ENCODE measurements at places on chromosomes 1 and 21.
A peak's percentile ranks its signal among the peaks of the same experiment; 100 is the strongest.

DNA sequence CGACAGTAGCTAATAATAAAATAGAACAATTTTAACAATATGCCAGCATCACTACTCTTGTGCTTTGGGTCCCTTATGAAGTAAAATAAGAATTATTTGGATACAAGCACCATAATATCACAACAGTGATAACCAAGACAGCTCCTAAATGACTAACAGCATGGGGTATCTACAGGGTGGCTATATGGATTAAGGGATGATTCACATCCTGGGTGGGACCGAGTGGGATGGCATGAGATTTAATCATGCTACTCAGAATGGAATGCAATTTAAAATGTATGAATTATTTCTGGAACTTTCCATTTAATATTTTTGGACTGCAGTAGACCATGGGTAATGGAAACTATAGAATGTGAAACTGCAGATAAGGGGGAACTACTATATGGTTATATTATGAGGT is 28.1 kb upstream of the B3GALNT2 start:
- DNase-seq = no peak

DNA sequence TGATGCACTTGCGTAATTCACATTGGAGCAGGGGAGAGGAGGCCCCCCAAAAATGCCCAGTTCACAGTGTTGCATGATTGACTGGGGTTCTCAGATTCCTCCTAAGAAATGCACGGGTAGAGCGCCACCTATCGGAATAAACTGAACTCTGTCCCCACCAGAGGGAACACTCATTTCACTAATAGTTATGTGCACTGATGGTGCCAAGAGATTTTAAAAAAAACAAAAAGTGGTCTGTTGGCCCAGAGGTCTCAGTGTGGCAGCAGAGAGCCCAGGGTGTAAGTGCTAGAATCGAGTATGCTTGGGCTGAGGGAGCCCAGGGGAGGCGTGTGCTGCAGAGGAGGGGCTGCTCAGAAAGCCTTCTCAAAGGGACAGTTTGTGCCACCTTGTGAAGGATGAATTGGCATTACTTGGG is 6.9 kb downstream of the PINK1 start:
- DNase-seq = peak; percentile 21

DNA sequence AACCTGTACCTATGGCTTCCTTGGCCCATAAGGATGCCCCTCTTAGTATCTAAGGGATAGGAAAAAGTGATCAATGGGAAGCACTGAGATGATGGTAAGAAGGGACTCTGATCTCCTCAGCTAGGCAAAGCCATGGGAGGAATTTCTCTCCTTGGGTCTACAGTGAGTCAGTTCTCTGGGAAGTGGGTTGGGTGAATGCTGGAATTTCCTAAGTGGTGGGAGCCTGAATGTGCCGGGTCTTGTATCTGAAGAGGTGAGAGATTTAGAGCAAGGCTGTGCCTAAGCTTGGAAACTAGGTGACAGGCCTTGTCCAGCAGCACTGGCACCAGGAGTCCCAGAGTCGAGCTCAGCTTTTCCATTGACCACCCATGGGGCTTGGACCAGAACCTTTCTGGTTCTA is 96.3 kb upstream of the SLC2A1 start:
- no peak for DNase-seq

GRCh38 chr1:221937155-221937953 is 195.5 kb upstream of the DUSP10 start:
- DNase-seq = no peak

- DNase-seq = no peak
These were observed 20.4 kb downstream of the C21orf91 start for GRCh38 chr21:17798796-17799195.

DNA sequence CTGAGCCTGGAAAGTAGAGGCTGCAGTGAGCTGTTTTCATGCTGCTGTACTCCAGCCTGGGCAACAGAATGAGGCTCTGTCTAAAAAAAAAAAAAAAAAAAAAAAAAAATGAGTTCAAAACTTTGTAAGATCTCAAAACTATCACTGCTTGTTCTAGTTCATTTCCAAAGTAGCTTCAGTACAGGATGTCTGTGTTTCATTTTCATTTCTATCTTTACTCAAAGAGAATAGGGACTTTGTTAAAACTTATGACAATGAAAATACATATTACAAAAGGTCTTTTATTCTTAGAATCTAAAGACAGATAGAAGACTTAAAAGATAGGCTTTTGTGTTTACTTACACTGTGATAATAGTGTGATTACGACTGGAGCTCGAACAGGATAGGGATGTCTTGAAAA is 709.7 kb downstream of the ADGRL2 start:
- no peak for DNase-seq

GRCh38 chr1:46041974-46042373 is 90.5 kb downstream of the PIK3R3 start:
- no peak for DNase-seq

GRCh38 chr1:73042403-73042802 is 760.1 kb upstream of the NEGR1 start:
- no peak for DNase-seq

GRCh38 chr21:32043458-32043857 is 170.6 kb downstream of the HUNK start:
- no peak for DNase-seq

DNA sequence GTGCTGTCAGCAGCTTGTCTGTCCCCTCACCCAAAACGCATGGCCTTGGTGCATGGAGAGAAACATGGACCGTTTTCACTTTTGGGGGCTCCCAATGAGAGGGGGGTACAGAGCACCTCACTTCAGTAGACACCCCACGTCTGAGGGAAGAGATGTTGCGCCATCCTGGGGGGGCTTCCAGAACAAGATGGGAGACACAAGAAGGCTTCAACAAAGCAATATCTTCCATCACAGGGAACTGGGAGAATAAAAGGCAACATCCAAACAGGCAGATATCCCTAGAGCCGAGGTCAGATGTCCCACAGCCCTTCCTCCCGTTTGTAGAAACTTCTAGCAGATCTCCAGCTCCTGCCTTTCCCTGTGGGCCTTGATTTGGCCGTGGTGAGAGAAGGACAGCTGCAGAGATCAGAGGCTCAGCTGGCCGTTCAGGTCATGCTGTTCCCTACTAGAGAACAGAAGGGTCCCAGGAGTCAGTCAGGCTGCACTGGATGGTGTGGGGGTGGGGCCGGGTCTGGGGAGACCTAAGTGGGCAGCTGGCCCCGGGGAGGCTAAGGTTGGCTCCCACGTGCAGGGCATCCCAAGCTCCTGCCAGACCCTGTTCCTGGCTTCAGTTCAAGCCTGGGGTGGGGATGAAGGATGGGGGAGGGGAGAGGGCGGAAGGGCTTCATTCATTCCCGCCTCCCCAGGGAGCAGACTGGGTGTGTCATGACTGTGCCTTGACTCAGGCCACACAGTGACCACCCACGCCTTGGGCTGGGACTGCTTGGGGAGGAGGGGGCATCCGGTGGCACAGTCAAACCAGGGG is 4.4 kb downstream of the PLOD1 start:
- DNase-seq = no peak

DNA sequence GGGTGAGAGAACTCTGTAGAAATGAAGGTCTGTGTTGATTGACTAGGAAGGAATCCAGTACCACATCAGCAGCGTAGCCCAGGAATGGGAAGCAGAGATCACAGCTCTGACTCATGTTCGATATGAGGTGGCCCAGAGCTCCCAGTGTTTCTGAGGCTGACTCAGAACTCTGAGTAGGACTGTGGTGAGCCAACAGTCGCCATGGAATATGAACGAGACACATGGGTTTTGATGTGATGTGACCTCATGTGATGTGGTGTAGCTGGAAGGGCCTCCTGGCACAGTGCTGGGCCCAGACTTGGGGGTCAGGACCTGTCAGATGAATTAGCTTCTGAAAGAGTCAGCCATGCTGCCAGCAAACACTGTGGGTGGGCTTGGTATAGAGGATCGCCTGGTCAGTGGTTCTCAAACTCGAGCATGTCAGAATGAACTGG is 237.0 kb downstream of the MRPL39 start:
- DNase-seq = no peak

- no peak for DNase-seq
These were observed 205.0 kb downstream of the TOMM20 start for GRCh38 chr1:234923626-234924025.

DNA sequence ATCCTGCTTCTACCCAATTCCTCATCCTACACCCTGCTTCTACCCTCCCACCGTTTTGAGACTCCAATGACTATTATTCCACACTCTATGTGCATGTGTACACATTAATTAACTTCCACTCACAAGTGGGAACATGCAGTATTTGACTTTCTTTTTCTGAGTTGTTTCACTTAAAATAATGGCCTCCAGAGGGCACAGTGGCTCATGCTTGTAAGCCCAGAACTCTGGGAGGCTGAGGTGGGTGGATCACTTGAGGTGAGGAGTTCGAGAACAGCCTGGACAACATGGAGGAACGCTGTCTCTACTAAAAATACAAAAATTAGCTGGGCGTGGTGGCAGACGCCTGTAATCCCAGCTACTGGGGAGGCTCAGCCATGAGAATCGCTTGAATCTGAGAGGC is 464.8 kb downstream of the PTBP2 start:
- no peak for DNase-seq

DNA sequence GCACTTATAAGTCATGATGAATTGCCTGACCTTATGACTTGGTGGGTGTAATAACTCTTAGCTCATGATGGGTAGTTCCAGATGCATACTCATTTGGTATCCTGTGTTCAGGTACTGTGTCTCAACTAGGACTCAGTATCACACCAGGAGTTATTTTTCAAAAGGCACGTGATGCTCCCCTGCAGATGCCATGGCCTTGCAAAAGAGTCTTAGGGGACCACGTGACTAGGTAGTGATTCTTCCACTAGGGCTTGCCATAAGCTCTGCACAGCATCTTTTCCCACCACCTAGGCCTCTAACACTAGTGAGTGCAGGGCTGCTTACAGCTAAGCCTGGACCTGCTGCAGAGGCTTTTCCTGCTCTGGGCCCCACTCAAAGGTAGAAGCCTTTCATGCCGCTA is 3.9 kb upstream of the FCAMR start:
- DNase-seq = no peak

DNA sequence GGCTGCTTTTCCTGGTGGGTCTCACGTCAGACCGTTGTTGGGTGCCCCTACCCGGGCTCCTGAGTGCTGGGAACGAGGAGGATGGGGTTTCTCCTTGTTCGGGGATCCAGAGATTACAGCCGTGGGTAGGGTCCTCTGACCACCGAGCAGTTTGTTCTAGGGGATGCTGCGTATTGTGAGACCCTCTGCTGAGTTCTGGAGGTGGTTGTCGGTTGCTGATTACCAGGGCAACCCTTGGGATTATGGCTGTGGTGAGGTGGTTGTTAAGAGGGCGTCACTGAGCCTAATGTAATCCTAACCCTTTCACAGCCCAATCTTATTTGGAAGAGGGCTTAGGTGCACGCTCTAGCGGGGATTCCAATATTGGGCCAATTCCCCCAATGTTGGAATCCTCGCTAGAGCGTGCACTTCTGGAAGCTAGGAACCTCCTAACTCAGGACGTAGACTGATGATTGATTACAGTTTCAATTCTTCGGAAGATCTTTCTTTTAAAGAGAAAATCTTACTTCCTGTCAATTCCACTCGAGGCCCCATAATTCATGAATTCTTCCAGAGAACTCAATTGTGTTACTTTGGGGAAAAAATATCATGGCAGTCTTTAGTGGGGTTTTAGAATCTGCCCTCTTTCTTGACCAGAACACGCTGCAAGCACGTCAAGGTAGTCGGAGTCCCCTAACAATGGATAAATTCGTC is 483 bp downstream of the TCEANC2 start:
- DNase-seq = no peak

DNA sequence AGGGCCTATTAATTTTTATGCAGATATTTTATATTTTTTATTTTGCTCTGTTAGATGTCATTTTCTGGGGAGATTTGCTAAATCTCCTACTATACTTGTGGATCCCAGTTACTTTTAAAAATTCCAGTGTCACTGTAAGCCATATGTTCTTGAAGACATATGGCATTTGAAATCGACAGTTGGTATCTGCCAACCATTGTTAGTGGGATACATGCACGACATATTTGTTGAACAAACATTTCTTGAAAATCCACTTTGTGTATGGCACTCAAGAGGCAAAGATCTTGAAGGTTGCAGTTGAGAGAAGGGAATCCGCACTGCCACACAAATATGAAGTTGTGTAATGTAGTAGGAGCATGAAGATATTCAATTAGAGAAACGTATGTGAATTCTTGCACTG is 287.7 kb downstream of the HHAT start:
- DNase-seq = no peak

GRCh38 chr21:26769613-26770188 is 75.5 kb downstream of the ADAMTS1 start:
- no peak for DNase-seq

DNA sequence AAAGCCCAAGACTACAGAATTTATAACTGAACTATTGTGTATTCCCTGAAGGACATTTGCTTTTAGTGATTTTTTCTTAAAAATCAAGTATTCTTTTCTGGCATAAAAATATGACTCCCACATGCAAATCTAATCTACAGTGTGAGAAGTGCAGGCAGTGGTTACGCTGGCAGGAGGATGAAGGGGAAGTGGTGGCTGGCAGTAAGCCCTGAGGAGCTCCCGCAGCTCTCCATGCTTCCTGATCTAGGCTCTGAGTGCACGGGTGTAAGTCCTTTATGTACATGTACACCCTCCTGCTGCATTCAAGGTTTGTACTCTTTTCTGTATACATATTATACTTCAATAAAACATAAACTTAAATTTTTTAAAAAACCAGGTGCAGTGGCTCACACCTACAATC is 67.5 kb upstream of the PRDX6 start:
- DNase-seq = no peak

DNA sequence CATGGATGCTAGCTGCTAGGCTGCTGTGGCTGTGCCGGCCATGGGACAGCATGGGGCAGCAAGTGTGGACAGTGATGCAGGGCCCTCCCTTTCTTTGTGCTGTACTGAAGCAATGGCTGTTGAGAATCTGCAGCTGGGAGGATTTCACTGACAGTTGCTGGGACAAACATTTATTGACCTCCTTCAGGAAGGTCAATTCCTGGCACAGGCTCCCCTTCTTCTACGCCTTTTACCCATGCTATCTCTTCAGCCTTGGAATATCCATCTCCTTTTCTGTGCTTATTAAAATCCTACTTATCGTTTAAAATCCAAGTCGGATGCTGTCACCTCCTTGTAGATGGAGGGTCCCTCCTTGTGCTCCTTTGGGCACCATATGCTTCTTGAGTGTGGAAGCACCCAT is 213.1 kb upstream of the USP24 start:
- no peak for DNase-seq

GRCh38 chr1:30748098-30748698 is 9.4 kb downstream of the LAPTM5 start:
- no peak for DNase-seq

DNA sequence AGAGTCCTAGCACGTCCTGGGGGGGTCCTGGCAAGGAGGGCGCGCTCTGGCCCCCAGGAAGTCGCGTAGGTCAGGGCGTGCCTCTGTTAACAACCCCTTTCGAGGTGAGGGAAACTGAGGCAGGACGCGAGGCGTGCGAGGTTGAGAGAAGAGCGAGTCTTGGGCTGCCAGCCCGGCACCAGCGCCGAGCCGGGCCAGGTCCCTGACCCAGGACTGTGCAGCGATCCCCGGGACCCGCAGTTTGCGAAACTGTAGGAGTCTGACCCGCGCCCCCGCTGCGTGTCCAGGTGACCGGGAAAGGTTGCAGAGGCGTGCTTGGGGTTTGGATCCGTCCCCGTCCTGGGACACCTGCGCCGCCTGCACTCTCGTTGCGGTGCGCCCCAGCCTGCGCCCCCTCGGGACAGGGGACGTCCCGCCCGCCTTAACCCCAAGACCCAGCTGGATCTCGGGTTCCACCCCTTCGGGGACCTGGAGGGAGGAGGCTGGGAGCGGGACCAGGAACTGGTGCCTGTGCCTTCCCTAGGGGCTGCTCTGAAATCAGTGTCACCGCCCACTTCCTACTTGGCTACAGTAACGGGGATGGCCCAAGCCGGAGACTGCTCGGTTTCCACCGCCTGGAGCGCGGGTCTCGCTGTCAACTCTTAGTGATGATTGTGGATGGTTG is 493 bp downstream of the DISC1 start:
- DNase-seq = peak; percentile 28

Measured in activated T-helper 1 cell treated with anti-CD3 and anti-CD28 coated beads, Interleukin-2, amount 50 U/mL, for 16 hours (primary cell).